ENCODE measurements at places on chromosomes 4 and X.

DNA sequence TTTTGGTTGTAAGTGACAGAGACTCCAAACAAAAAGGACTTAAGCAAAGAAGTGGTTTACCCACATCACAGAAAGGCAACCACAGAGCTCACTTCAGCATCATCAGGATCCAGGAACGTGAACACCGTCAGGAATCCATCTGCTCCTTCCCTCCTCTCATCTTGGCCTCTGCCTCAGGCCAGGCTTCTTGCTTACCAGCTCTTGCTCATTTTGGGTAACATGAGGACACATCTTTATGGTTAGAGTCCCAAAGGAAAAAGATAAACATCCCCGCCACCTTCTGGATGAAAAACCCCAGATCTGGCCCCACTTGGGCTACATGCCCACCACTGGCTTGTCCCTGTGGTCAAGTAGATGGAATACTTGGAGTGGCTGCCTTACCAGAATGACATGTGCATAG, 176.8 kb upstream of the RPL34 start:
- no peak for DNase-seq

- DNase-seq = no peak
Observed at GRCh38 chr4:36304138-36304681, 22.8 kb downstream of the DTHD1 start.

DNA sequence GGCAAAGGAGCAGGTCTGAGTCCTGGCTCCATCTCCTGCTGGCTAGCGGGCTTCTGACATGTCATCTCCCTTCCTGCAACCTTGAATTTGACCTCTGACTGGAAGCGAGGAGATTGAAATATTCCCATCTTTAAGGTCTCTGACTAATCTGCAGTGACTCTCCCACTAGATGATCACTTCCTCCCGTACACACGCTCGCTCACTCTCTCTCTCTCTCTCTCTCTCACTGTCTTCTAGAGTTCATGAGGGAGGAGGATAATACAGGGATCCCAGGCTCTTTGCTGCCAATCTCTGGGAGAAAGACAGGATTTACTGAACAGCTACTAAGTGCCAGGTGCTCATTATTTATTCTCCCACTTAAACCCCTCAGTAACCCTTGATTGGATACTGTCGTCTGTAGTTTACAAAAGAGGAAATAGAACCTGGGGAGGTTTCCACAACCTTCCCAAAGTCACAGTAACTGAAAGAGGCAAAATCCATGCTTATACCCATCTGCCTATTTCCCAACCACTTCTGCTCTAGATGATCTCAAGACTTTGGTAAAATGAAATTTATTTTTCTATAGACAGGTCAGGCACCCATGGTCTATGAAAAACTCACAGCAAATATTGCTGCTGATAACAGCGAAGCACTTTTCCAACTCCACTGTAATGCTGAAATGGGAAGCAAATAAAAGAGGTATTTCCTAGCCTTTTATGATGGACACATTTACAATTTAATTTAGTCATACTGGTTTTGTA, 193.5 kb upstream of the C1QTNF7 start:
- DNase-seq = no peak

- no peak for DNase-seq
Observed at GRCh38 chrX:5644776-5645175, 583.9 kb downstream of the NLGN4X start.

- no peak for DNase-seq
Observed at GRCh38 chr4:110681381-110681780, 58.5 kb upstream of the PITX2 start.

DNA sequence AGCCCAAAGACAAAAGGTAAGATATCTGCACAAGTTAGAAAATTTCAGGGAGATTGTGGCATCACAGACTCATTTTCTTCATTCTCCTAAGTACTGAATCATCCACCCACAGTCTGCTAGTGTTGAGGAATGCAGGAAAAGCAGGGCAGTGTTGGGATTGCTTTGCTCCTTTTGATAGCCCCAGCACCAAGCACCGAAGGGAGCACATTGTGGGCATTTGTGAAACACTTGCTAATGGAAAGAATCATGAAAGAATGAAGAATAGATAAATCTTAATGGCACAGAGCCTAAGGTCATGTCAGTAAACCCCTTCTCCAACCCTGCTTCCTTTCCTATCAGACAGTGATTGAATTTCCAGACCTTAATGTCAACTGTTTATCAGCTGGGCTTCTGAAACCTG, 103.1 kb upstream of the GPRIN3 start:
- DNase-seq = no peak

- no peak for DNase-seq
Observed at GRCh38 chrX:14501327-14501726, 28.0 kb upstream of the GLRA2 start.

DNA sequence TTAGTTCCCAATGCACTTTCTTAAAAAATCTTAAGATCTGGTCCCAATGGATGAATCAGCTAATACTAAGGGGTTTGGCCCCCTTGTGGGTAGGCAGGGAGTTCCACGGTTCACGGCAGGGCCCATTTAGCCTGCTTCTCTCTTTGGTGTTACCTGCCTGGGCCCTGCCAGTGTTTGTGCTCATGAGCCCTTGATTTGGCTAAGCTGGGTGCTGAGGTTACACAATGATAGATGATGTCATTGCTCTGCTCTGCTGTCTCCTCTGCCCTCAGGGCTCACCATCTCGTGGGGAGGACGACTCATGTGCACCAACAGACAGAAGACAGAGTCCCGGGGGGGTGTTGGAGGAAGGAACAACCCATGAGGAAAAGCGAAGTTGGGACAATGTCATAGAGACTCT, 24.4 kb downstream of the RTL5 start:
- DNase-seq = no peak

GRCh38 chr4:8666581-8666980, 74.0 kb downstream of the CPZ start:
- no peak for DNase-seq

DNA sequence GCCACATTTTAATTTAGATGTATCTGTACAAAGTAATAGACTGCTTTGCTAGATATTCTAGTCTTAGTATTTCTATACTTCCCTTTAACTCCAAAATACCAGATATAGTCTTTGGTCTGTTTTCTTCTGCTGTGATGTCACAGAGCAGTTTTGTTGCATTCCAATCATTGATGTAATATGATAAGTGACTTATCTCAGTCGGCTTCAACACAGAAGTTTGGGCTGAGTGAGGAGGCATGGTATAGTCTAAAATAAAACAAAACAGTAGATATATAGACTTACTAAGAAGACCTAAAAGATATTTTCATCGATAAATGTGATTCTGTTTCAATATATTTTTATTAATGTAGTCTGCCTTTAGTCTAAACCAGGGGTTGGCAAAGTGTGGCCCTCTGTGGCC, 169.9 kb downstream of the DCK start:
- no peak for DNase-seq

DNA sequence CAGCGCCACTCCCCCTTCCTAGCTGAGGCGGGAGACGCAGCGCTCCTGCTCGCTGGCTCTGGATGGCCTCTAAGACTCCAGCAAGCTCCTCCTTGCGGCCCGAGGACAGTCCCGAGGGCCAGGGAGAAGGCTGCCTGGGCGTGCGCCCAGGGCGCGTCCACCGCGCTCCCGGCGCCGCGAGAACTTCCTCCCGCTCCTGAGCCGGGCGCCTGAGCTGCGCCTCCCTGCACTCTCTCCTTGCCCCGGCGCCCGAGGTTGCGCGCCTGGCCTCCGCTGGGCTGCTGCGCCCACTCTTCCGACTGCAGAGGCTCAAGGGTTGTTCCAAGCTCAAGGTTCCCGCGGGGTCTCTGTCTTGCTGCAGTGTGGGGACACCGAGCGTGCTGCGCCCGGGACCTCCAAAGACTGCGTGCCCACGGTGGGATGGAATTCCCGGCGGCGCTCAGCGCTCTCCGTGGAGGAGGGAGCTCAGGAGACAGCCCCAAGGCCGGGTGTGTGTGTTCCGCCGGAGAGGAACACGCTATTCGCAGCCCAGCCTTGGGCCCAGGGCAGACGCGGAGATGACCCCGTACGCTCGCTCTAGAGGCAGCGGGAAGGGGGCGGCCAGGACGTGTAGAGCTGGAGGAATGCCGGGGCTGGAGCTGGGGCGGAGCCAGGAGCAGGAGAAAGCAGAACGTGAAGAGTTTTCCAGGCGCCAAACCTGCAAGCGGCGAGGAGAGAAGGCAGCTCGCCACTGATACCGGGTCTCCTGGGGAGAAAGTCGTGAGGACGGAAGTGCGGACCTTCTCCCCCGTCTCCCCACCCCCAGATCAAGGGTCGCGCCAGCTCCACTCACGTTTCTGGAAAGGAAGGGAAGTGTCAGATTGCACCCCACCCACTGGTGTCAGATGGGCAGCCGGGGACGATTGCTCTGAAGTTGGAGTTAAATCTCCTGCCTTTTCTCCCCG, at the start of gene ARHGAP6:
Gene ARHGAP6 (minus strand): TSS at position 753 of the 944 bp plus-strand sequence. CDS start 1,092 bp downstream, outside the sequence.
- DNase-seq = no peak

DNA sequence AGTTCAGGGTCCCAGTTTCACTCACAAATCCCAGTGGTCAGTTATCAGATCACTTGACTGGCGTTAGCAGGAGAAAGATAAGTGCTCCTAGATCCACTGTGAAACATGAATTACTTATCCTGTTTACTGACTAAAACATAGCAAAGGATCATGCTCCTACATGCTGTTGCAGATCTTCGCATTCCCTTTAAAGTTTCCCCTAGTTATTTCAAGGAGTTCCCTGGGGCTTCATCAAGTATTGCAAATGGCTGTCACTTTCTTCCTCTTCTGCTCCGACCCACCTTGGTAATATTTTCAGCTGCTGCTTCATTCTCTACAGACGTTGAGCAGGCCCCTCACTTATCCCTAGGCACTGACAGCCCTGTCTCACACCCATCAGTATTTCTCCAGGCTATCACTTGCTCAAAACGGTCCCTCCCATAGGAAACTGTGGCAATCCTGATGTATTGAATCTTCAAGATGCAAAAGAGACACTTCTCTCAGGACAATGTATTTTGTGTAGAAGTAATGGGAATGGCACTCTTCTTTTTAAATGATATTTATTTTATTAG, 466.0 kb downstream of the INPP4B start:
- DNase-seq = no peak

- DNase-seq = no peak
Observed at GRCh38 chrX:150421816-150422215, 58.7 kb downstream of the MAMLD1 start.

GRCh38 chr4:26899991-26900390, 39.4 kb downstream of the STIM2 start:
- DNase-seq = no peak

GRCh38 chrX:4844376-4844775, 1130.9 kb upstream of the PRKX start:
- peak; percentile 36 for DNase-seq

- no peak for DNase-seq
Observed at GRCh38 chr4:26424838-26425237, 65.4 kb downstream of the CCKAR start.

GRCh38 chrX:118948270-118948669, 26.1 kb upstream of the LONRF3 start:
- DNase-seq = no peak

DNA sequence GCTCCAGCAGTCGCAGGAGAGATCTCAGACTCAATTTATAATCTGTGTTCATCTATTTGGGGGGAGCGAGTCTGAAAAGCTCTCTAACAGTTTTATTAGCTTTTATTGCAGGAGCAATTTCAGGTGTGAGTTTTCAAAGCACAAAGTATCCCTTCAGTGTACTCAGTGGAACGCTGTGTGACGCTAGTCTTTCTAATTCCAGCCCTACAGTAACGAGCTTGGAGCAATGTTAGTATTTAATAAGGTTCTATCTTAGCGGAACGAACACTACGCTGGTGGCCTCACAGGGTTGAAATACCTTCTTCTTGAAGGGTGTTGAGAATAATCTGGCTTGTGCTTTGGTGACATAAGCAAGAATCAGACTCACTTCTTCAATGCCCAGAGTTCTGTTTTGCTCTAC, 8.4 kb downstream of the HS3ST1 start:
- DNase-seq = no peak

DNA sequence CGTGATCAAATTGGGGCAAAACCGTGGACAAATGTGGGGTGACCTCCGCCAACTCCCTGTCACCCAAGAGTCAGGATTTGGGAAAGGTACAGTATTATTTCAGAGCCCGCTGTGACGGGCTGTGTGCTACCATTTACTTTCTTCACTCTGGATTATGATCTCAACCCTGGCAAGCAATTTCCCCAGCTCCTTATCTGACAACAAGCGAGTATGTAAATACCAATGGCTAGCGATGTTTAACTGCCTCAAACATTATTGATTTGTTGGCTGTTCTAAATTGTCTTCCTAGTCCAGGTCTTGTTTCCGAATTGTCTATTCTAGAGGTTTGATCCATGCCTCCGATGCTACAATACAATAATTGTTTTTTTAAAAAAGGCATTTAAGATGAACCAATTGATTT, 17.7 kb upstream of the PITX2 start:
- no peak for DNase-seq

DNA sequence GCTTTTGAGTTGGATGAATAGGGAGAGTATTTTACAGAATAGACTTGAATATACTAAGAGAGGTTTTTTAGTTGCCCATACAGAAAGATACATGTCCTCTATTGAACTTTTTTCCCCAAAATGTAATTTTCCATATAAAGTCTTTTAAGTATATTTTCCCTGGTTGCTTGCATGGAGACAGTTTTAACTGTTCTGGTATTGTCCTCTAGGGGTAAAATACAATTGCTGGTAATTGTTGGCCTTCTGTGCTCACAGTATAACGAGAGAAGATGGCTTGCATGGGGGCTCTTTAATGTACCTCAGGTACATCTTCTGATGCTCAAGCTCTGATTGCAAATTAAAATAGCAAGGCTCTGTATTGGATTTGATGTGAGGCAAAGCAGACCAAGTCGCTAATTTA, 136.1 kb downstream of the ARX start:
- DNase-seq = no peak

- no peak for DNase-seq
Observed at GRCh38 chr4:162323919-162324318, 160.1 kb upstream of the FSTL5 start.

GRCh38 chr4:142377342-142378091, 468.6 kb downstream of the INPP4B start:
- no peak for DNase-seq

GRCh38 chr4:147736458-147736857, 4.6 kb downstream of the ARHGAP10 start:
- no peak for DNase-seq

Data from CMK (cell line).